Stimulated activated CD8-positive, alpha-beta memory T cell treated with anti-CD3 and anti-CD28 coated beads, Interleukin-12 subunit alpha, Interleukin-12 subunit beta, amount 100 ng/mL, for 1 hour (primary cell): ENCODE measurements at places on chromosomes 1 and 21.

DNA sequence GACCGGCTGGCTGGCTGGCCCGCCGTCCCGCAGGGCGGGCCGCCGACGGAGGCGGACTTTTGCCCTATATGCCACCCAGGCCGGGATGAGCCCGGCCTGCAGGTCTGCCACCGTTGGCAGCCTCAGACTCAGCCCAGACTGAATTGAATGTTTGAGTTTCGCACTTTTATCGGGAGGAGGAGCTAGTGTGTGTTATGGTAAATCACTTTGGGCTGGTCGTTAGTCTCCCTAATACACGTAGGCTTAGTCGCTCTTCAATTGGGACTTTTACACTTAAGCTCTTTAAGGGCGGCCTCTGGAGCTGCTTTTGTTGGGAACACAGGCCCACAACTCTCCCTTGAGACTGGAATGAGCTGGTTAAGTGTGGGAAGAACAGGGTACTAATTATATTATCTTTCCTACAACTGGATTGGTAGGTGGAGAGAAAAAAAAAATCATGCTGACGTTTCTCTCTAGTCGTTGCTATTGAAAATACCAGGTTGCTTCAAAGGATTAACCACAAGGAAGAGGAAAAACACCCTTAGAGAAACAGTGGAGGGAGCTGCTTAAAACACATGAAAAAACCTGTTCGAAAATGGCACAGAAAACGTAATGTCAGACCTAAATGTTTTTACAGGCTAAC lies 1.4 kb upstream of the IRF2BP2 start:
- no peak for DNase-seq

DNA sequence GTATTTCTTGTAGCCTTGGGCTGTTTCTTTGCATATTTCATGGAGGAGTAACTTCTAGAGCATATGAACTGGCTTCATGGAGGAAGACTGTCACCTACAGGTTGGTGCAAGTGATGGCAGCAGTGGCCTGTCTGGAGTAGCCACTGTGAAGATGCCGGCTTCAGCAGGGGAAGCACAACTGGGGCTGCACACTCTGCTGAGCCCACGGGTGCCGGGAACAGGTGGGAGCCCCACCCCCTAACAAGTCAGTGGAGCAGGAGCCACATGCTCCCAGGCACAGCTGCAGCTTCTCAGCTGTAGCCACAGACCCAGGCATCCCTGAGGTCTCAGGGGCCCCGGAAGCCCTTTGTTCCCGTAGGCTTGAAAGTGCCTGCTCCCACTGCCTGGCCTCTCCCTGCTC lies 43.2 kb upstream of the C1orf185 start:
- no peak for DNase-seq

DNA sequence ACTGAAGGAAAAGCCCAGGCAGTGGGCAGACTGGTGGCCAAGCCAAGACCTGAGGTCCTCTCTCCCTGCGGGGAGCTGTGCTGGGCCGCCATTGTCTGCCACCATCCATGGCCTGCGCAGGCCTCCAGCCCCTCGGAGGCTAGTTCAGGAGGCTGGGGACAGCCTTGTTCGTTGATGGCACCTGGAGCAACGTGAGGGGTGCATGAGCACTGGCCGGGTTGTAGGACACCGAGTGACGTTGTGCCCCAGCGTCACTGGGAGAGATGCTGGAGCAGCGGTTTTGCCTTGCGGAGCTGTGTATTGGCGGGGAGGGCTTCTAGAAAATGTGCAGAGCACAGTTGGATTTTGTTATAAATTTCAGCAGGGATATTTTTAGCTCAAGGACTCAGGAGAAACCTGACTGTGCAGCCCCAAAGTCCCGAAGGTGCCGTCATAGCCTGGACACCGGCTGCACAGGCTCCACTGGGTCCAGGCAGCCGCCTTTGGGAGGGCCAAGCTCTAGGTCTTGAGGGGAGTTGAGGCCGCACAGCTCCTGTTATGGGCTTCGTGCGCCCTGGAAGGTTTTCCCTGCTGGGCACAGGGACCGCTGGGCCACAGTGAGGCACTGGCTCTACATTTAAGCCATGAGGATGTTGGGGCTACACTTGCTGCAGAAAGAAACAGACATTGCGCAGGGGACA lies 48.2 kb upstream of the ADARB1 start:
- DNase-seq, result no peak

DNA sequence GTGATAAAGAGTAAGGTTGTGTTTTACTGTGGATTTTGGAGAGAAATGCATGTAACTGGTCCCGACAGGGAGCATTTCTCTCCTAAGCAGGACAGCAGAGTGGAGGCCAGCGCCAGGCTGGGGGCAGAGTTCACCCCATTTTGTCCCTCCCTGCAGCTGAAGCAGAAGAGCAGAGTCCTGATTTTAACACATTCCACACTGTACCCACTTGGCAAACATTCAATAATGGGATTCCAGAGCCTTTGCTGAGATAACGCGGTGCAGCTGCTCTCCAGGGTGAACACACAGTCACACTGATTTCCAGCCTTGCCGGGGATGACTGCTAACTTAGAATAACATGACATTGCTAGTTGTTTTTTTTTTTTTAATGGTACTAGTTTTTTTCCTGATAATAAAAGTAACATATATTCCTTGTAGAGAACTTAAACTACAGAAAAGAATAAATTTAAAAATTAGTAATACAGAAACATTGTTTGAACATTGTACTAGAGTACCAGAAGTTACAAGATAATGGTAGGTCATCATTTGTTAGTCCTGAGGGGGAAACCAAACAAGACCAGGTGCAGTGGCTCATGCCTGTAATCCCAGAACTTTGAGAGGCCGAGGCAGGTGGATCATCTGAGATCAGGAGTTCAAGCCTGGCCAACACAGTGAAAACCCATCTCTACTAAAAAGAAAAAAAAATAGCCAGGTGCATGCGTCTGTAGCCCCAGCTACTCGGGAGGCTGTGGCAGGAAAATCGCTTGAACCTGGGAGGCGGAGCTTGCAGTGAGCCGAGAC lies 77.2 kb downstream of the SCCPDH start:
- DNase-seq, result no peak

- no peak for DNase-seq
Observed at GRCh38 chr21:42525676-42526378, 12.2 kb downstream of the SLC37A1 start.

- DNase-seq, result no peak
Observed at GRCh38 chr1:226937940-226938725, 2.0 kb upstream of the COQ8A start.
